Liver (tissue), 10 donors: ENCODE measurements at places on chromosomes 4 and X.
A peak's percentile ranks its signal among the peaks of the same experiment; 100 is the strongest.

- no peak overlapping the region for H3K4me3 ChIP-seq
- DNase-seq: no peak
- H3K27ac ChIP-seq: no peak overlapping the region
- no peaks in the 10 kb centered on the region for H3K36me3 ChIP-seq
- no peaks in the 10 kb centered on the region for H3K27me3 ChIP-seq
Observed at GRCh38 chr4:79756140-79756895, 316.7 kb downstream of the ANTXR2 start.

DNA sequence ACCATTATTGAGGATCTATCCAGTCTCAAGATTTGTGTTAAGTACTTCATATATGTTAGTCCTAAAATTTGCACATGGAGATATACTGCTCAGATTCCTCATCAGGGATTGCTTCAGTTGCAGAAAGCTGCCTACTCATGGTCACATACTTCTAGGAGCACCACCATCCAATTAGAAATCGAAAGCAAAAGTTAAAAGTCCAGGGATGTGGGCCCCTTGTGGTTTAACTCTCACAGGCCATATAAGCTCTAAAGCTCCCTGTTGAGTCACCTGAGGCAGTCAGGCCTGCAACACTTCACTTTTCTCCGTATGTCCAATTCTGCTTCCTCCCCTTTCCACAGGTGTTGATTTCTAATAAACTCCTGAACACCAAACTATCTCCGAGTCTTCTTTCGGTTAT lies 84.2 kb downstream of the CNOT6L start:
- H3K4me3 ChIP-seq: no peak overlapping the region
- H3K27me3 ChIP-seq: no peaks in the 10 kb centered on the region
- no peaks in the 10 kb centered on the region for H3K4me1 ChIP-seq

DNA sequence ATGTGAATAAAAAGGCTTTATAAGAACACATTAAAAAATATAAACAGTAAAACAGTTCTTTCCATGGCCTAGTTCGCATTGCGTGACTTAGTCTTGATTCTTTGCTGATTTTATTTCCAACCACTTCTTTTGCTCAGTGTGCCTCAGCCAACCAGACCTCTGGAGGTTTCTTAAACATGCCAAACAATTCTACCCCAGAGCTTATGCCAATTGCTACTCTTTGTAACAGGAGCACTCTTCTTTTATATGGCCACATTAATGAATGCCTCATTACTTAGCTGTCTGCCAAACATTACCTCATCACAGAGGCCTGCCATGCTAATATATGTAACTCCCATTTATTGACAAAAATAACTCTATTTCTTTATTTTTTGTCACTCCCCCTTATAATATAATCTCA lies 202.3 kb downstream of the NDST4 start:
- H3K27me3 ChIP-seq: no peaks in the 10 kb centered on the region
- no peak overlapping the region for H3K4me3 ChIP-seq
- H3K36me3 ChIP-seq: no peaks in the 10 kb centered on the region
- H3K27ac ChIP-seq: no peak overlapping the region
- no peak for DNase-seq

GRCh38 chr4:3825530-3825929 lies 59.3 kb downstream of the ADRA2C start:
- no peak overlapping the region for H3K4me3 ChIP-seq
- no peak for DNase-seq
- H3K4me1 ChIP-seq: peaks cover 10% of the 10 kb centered on the region
- H3K36me3 ChIP-seq: no peaks in the 10 kb centered on the region
- no peak overlapping the region for H3K27ac ChIP-seq

DNA sequence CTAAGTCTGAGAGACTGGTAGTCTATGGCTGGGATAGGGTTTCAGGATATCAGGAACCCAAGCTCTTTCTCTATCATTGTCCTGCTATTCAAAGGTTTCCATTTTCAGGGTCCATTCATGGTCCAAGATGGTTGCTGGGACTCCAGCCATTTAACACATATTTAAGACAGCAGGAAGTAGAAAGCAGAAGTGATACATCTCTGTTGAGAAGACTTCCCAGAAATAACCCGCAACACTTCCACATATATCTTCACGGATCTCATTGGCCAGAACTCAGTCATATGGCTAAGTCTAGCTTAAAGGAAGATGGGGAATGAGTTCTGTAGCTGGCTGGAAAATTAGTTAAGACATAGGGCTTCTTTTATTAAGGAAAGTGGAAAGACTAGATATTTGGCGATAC lies 23.8 kb downstream of the CTSO start:
- no peak for DNase-seq
- no peak overlapping the region for H3K4me3 ChIP-seq
- no peak overlapping the region for H3K27ac ChIP-seq
- no peaks in the 10 kb centered on the region for H3K36me3 ChIP-seq
- peaks cover 10% of the 10 kb centered on the region for H3K4me1 ChIP-seq
- H3K27me3 ChIP-seq: no peaks in the 10 kb centered on the region

GRCh38 chr4:10803713-10804343 lies 119.3 kb upstream of the CLNK start:
- no peak for DNase-seq
- H3K4me3 ChIP-seq: no peak overlapping the region
- no peaks in the 10 kb centered on the region for H3K4me1 ChIP-seq
- no peaks in the 10 kb centered on the region for H3K36me3 ChIP-seq

DNA sequence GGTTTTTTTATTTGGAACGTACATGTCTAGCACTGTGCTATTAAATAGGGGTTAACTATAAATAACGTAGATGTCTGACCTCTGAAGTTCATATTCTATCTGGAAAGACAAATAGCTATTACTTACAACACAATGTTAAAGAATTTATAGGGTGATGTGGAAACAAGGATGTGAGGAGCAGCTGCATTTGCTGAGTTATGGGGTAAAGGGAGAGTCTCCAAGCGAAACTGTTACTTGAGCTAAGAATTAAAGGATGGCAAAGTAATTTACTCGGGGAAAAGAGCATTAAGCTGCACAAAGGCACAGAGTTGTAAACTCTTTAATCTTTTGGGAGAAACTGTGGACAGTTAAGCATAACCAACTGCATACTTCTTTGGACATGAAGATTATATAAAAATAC lies 117.7 kb downstream of the FSTL5 start:
- H3K36me3 ChIP-seq: no peaks in the 10 kb centered on the region
- H3K4me3 ChIP-seq: no peak overlapping the region
- H3K27ac ChIP-seq: no peak overlapping the region
- no peaks in the 10 kb centered on the region for H3K4me1 ChIP-seq

DNA sequence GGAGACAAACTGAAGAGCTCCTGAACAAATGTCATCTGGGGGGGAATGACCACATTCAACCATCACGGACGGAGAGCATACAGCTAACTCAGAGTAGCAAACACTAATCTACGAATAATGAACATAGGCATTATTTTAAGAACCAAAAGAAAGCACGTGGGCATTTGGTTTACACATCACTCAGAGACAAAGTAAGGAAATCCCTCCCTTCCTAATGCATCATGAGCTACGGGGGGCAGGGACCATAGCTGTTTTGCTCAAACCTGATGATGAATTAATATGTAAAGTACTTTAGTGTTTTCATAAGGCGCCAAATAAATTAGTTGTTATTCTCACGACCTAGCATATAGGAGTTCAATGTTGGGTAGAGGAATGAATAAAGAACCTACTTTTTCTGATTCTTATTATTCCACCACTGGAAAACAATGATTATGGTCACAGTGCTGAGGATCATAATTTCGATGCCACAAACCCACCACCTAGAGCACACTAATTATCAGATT lies 11.7 kb upstream of the TMEM156 start:
- H3K36me3 ChIP-seq: no peaks in the 10 kb centered on the region
- peak overlapping the region; percentile 61 for H3K4me3 ChIP-seq
- H3K4me1 ChIP-seq: peaks cover 5% of the 10 kb centered on the region
- no peak for DNase-seq
- no peaks in the 10 kb centered on the region for H3K27me3 ChIP-seq
- H3K27ac ChIP-seq: peak overlapping the region; percentile 87

DNA sequence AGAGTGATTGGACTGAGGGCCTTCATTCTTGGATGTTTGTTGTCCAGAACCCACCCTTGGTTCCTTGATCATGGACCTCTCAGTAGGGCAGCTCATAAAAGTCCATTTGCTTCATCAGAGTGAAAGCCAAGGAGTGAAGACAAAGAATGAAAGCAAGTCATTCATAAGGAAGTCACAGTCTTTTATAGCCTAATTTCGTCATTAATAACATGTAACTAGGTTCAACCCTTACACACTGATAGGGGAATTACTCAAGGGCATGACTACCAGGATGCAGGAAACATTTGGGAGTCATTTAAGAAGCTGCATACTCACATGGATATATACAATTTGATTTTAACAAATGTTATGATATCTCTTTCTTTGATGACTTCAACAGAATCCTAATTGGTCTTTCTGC lies 95.2 kb downstream of the RPA4 start:
- H3K27me3 ChIP-seq: no peaks in the 10 kb centered on the region
- H3K36me3 ChIP-seq: no peaks in the 10 kb centered on the region
- H3K4me3 ChIP-seq: no peak overlapping the region
- DNase-seq: no peak
- H3K27ac ChIP-seq: no peak overlapping the region
